Muscle of back (tissue), 13 donors: ENCODE measurements at places on chromosomes 5 and 9. TPM values are rescaled to one million over a fixed set of nuclear protein-coding genes. Genes with fewer than 3 reads are reported as not detected.

GRCh38 chr9:24721621-24722020 is 175.9 kb upstream of the IZUMO3 start:
- DNase-seq: peak; percentile 47

DNA sequence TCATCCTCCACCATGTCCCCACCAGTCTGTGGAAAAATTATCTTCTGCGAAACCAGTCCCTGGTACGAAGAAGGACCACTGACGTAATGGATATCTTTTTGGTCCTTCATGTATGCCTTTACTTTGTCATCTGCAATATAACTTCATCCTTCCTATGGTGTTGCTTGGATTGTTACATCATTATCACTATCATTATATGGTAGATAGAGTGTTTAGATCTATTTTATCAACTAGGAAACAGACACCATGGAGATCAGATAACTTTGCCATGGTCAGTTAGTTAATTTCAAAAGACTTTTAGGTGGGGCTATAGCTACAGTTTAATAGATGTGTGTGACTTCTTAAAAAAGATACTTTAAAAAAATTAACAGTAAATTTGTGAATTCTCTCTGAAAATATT is 23.8 kb upstream of the CAMLG start:
- no peak for DNase-seq

GRCh38 chr9:112097712-112098688 is 77.1 kb downstream of the SUSD1 start:
- peak; percentile 82 for DNase-seq

GRCh38 chr9:34551751-34552605 is 29.2 kb upstream of the ENHO start:
- DNase-seq: no peak

GRCh38 chr5:134550271-134551214 is 25.1 kb downstream of the JADE2 start:
- no peak for DNase-seq

DNA sequence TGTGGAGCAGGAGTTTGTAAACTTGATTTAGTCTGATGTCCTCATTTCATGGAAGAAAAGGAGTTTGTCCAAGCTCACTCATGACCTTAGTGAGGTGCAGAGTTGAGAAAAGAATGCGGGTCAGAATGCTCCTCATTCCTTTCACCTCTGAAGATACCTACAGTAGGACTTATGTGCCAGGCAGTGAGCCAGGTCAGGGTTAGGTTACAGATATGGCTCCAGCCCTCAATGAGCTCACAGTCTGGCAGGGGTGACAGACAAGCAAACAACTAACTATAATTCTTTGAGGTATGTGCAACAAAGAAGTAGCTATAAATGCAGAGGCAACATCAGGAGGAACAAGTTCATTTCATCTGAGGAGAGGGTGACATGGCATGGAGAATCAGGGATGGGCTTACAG is 102.5 kb downstream of the SPATA31D1 start:
- DNase-seq: no peak

DNA sequence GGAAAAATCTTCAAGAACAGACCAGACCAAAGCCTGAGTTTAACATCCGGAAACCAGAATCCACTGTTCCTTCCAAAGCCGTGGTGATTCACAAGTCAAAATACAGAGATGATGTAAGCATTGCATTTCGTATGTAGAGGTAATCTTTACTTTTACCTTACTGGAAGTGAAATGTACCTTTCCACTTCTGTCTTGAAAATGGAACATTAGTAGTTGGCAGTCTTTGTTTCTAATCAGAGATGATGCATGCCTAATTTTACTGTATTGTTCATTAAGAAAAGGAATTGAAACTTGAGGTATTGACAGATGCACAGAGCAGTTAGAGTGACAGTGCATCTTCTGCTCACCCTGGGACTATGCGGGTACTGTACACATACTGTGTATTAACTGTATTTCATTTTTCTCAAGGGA is 34.6 kb downstream of the HABP4 start:
- DNase-seq: no peak

- DNase-seq: no peak
These were observed 402.0 kb downstream of the MLLT3 start for GRCh38 chr9:20220286-20220685.

- no peak for DNase-seq
These were observed 255.2 kb upstream of the TNC start for GRCh38 chr9:115373000-115373709.

DNA sequence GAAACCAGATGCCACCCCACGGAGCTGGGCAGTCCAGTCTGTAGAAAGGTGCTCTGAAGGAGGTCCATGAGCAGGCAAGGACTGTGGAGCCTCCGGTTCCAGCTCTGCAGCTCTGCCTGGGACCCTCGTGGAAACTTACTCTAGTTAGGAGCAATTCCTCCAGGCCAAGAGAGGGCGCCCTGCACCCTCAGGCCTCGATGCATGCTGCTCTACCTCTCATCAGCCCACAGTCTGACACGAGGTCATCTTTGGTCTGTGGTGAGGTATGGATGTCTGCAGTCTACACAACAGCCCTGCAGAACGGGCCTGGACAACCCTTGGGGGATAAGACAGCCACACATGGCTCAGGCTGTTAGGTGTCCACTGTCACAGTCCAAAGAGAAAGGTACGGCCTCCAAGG is 50.6 kb upstream of the UBTD2 start:
- DNase-seq: no peak

- DNase-seq: no peak
These were observed 228.3 kb downstream of the MAST4 start for GRCh38 chr5:66824476-66824875.

DNA sequence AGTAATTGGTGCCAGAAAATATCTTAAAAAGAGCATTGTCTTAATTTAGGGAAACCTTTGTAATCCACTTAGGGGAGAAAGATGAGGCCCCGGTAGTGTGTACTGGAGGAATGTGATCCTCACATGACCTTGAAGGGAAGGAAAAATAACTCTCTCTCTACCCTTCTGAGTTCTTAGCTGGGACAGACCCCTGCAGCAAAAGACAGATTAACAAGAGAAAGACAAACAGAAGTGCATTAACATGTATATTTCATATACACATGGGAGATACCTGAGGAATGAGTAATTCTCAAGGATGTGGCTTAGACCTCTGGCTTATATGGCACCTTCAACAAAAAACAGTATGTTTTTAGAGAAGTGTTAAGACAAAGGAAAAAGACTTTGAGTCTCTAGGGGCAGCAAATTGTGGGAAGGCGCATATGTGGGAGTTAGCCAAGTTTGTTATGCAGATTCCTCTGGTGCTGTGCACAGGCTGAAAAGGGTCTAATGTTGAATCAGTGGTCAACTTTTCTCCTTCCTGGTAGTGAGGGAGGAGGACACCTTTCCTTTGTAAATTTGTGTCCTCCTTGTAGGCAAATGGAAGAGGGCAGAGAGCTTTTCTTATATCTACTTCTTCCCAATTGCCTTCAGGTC is 138.8 kb downstream of the LRRC70 start:
- no peak for DNase-seq

DNA sequence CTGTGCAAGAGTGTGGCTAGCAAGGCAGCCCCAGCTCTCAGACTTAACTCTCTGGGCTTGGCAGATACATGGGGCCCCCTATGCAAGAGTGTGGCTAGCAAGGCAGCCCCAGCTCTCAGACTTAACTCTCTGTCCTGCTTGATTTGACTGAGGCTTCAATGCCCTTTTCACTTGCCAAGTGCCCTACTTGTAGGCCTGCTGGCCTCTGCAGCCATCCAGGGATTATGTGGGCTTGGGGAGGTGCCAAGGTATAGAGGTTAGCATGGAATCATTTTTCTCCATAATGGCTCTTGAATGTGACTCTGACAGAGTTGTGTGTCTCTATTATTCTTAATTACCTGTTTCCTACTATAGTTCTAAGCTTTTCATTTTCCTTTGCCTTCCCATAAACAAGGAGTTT is 115.5 kb upstream of the RUSC2 start:
- DNase-seq: no peak

GRCh38 chr5:81450940-81451339 is 57.0 kb upstream of the ACOT12 start:
- no peak for DNase-seq

DNA sequence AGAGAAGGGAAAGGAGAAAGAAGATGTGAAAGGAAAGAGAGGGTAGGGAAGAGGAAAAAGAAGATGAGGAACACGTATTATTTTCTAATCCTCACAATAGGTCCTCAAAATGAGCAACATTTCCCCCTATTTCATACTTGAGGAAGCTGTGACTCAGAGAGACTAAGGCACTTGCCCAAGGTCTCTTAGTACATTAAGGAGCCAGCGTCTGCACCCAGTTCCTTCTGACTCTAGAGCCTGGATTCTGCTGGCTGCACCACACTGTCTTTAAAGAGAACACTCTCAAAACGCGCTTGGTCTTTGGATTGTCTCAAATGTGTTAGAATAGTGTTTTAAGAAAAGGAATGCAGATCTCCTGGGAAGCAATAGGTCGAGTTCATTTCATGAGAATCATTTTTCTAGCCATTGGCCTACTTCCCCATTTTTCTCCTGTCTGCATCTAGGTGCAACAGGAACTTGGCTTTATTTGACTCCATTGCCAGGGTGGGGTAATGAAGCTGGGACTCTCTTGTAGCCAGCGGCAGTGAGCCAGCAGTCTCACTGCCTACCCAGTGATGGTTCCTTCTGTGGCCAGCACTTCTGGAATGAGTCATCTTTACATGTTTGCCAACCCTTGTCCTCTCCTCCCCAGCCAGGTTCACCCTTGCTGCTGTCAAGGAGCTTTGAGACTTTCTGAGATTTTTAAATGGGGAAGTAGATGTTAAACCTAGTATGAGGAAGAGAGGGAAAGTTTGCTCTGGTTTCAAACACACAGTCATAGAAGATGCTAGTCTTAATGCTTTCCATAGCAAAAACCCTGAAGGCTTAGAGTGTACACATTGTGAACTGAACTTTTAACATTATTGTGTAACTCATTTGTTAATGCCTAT is 82.7 kb downstream of the DOCK8 start:
- DNase-seq: no peak

GRCh38 chr9:114033397-114034103 is 44.5 kb downstream of the AMBP start:
- peak; percentile 22 for DNase-seq

DNA sequence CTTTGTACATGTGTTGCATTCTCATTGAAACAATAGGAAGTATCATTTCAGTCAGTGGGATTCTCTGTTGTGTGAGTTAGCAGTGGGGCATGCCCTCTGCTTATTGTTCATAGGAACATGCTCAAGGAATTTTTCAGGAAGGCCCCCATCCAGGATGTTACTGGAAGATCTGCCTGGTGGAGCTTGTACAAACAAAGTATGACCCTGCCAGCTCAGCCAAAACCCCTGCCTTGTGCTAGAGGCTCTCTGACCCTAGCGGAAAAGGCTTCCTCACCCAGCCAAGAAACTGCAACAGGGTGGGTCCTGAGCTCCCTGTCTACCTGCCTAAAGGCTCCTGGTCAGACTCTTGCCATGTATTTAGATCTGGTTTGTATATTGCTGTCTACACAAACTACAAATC is 43.2 kb downstream of the MRRF start:
- DNase-seq: no peak

- DNase-seq: no peak
These were observed 65.2 kb downstream of the USP20 start for GRCh38 chr9:129900263-129901027.

GRCh38 chr5:140631036-140631417 is 1.9 kb downstream of the CD14 start:
- no peak for DNase-seq

DNA sequence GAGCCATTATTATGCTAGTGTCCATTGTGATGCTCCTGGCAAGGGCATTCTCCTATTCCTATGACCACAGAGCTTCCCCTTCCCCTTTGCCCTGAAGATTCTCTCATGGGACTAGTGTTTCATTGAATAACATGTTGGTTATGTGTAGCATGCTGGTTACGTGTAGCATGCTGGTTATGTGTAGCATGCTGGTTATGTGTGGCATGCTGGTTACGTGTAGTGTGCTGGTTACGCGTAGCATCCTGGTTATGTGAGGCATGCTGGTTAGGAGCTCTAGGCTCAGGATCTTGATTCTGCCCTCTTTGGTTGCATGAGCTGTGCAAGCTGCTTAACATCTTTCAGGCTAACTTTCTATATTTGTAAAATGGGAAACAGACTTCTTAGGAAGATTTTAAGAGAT is 46.5 kb upstream of the GPR151 start:
- no peak for DNase-seq

GRCh38 chr9:108850293-108850897 is 5.4 kb downstream of the ACTL7B start:
- no peak for DNase-seq

DNA sequence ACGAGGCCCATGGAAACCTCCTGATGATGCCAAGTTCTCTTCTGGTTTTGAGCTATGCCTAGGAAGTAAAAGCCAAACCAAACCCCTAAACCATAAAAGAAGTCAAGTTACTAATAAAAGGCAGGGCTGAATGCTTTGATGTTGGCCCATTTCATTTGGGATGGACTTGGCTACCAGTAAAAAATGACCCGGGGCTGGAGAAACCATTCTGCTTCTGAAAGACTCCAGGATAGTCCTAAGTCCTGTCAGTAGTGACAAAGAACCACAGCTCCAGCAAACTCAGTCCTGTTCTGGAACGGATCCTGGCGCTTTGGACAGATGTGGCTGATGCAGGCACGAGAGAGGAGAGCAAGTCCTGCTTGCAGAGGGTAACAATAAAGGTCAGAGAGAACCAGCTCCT is 68.6 kb downstream of the SH3PXD2B start:
- peak; percentile 44 for DNase-seq

DNA sequence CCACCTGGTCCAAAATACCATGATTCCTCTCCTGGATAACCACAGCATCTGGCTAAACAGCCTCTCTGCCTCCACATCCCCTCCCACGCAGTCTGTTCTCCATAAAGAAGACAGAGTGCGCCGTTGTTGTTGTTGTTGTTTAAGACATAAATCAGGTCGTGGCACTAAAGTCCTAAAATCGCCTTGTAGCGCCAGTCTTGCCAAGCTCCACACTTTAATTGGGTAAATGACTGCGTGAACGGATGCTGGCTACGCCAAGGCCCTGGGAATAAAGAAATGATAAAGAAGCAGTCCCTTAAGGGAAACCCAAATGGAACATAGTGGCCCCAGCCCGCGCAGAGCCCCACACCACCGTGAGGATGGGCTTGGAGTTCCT is 364 bp upstream of the SFXN1 start:
- peak; percentile 13 for DNase-seq

DNA sequence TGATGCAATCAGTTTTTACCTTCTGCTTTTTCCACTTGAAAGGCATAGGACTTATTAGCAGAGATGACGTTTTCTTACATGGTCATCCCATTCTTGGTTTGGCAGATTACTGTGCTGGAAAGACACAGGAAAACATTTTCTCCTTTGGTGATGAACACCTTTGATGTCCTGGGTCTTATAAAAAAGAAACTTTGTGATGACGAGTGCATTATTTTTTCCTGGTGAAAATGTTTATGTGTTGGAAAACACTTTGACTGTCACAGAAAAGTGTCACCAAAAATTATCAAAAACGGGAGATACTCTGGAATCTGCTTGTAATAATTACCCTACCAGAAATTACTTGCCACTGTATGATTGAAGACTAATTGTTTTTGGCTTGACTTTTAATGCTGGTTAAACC is 2020.9 kb downstream of the MAT2B start:
- DNase-seq: no peak

Gene CCNJL
- polyA plus RNA-seq: 4.2 TPM

Gene AIF1L
- polyA plus RNA-seq: 31.6 TPM

Gene LHX6
- 5.5 TPM for polyA plus RNA-seq

Gene PFN3
- polyA plus RNA-seq: not detected

Gene CLIC3
- polyA plus RNA-seq: not detected

Gene TTC33
- 17.3 TPM for polyA plus RNA-seq

Gene TPPP
- 8.4 TPM for polyA plus RNA-seq

Gene PCDHB8
- polyA plus RNA-seq: 2.4 TPM

Gene NKD2
- polyA plus RNA-seq: 2.9 TPM

Gene SLC34A3
- polyA plus RNA-seq: 0.71 TPM

Gene NUTM2G
- polyA plus RNA-seq: 0.95 TPM

Gene FST
- polyA plus RNA-seq: 47.5 TPM

Gene MOB3B
- 3.8 TPM for polyA plus RNA-seq

Gene ABL1
- polyA plus RNA-seq: 75.8 TPM

Gene CMYA5
- 215 TPM for polyA plus RNA-seq

Gene SREK1IP1
- 13.7 TPM for polyA plus RNA-seq

Gene PDE6A
- polyA plus RNA-seq: 0.03 TPM
